ENCODE measurements at places on chromosomes 13 and 19.

DNA sequence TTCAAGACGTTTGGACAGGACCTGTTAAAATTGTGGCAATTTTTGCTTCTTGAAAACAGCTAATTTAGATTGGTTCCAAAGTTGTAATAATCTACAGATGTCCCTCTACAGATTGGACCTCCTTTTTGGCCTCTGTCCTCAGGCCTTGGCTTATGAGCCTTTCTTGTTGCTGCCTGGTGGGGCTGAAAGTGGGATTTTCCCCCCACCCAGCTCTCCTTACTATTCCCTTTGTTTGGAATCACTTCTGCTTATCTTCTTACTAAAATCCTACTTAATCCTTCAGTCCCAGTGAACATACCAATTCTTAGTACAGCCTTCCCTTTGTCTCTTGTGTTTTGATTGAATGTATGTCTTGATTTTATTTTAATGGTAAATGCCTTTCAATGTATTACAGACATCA is 63.5 kb upstream of the TEX29 start:
- DNase-seq, result no peak

DNA sequence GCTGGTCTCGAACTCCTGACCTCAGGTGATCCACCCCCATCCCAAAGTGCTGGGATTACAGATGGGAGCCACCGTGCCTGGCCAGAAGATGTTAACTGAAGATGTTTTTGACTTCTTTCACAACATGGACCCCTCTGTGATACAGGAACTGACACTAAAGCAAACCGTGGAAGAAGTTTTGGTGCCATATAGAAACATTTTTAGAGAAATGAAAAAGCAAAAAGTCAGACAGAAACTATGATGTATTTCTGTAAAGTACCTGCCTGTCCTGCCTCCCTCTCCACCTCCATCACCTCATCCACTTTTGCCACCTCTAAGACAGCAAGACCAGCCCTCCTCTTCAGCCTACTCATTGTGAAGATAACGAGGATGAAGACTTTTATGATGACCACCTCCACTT is 11.3 kb downstream of the FBXO27 start:
- no peak for DNase-seq

DNA sequence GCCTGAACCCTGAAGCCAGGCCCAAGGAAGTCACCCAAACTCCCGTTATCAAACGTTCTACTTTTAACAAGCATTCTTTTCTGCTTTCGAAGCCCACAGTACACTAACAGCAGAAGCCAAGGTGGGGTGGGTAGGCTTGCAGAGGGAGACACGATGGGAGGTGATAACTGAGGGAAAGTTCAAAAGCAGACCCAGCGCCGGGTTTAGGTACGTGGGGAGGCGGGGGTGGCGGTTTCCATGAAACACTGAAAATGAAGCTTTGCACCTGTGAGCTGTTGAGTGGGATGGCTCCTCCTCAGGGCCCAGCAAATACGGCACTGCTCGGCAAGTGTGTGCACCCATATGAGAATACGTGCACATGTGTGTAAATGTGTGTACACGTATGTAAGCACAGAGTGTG is 49.8 kb downstream of the KLF2 start:
- DNase-seq, result no peak

DNA sequence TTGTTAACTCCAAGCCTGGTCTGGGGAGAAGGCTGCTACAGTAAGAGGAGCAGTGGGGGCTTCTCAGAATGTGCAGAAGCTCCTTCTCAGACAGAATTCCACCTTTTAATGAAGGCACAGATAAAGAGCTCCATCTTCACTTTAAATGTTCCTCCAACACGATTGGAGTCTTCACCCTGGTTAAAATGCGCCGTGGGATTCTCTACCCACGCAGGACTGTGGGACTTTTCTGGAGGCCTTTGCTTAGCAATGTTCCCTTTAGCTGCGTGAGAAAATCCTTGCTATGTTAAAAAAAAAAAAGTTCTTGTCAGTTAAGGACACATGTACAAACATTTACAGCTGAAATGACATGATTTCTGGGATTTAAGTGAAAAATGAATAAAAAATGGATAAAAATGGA is 546.3 kb downstream of the MYO16 start:
- no peak for DNase-seq

DNA sequence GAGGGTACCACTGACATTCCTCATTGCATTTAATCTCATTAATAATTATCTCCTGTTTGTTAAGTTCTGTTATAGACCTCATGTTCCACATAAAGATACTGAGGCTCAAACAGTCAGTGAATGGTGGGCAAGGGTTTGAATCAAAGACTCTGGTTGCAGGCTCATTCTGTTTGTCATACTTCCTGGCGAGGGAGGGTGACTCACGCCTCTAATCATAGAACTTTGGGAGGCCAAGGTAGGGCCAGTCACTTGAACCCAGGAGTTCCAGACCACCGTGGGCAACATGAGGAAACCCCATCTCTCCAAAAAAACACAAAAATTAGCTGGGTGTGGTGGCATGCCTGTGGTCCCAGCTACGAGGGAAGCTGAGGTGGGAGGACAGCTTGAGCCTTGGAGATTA is 220.7 kb upstream of the MIR17HG start:
- DNase-seq, result no peak

DNA sequence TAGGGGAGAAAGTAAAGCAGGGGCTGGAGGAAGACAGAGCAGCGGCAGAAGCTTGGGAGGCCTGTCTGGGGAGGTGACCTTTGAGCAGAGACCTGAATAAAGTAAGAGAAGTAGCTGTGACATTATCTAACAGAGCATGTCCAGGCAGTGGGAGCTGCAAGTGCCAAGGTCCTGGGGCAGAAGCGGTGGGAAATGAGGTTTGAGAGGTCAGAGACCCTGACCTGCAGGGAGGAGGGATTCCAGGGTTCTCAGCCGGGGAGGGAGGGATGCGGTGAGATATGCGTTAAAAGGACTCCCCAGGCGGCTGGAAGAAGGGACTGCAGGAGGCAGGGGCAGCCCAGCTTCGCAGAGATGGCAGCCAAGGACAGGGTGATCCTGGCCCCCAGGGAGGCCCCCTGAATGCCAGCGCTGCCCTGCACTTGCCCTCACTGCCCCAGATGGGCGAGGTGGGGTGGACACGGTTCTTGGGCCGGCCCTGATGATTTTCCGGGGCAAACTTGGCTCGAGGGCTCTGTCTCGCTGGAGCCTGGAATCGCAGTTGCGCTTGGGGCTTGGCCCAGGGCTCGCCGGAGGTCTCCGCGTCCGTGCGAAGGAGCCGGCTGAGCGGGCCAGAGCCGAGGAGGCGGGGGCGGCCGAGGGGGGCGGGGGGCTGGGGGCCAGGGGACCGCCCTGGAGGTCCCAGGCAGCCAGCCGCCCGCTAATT is 3.2 kb downstream of the CRLF1 start:
- no peak for DNase-seq

DNA sequence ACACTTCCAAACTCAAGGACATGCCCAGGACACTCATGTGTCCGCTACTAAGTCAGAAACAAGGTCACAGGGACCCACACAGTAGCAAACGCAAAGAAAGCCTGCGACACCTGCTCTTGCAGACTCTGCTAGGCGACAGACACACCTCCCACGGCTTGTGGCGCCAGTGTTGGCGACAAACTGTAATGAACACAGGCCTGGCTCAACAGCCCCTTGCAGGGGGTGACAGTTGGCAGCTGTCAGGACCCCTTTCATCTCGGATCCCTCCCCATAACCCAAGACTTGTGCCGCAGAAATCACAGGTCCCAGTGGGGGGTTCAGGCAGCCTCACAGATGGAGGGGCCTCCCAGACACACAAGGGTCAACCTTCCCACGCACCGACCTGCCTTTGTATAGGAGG is 364 bp downstream of the CKM start:
- peak; percentile 71 for DNase-seq

DNA sequence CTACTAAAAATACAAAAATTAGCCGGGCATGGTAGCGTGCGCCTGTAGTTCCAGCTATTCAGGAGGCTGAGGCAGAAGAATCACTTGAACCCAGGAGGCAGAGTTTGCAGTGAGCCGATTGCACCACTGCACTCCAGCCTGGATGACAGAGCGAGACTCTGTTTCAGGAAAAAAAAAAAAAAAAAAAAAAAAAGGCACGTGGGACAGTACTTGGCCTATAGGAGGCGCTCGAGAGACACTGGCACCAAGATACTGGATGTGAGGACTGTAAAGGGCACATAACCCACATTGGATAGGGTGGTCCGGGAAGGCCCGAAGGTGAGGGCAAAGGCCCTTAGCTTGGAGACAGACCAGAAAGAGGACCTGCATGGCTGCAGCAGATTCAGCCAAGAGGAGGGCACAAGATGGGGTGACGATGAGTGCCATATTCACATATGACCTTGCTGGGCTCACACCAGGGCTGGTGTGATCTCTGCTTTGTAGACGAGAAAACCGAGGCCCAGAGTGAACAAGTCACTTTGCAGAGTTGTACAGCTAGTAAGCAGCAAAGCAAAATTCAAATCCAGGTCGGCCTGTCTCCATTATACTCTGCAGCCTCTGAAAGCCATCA is 89.4 kb downstream of the DPF1 start:
- peak; percentile 61 for DNase-seq

DNA sequence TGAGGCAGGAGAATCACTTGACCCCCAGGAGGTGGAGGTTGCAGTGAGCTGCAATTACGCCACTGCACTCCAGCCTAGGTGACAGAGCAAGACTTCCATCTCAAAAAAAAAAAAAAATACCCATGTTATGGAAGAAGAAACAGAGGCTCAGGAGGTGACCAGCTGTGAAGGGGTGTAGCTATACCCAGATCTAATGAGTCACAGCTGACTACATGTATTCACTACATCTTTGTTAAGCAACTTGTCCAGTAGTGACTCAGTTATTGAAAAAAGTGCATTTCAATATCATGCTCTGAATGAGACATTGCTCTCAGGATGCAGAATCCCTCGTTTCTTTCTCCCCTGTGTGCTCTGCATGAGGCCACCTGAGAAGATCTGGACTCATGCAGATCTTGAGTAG is 16.1 kb upstream of the SPART start:
- DNase-seq, result no peak

- DNase-seq, result no peak
Observed at GRCh38 chr19:6421075-6422014, 3.3 kb downstream of the KHSRP start.

DNA sequence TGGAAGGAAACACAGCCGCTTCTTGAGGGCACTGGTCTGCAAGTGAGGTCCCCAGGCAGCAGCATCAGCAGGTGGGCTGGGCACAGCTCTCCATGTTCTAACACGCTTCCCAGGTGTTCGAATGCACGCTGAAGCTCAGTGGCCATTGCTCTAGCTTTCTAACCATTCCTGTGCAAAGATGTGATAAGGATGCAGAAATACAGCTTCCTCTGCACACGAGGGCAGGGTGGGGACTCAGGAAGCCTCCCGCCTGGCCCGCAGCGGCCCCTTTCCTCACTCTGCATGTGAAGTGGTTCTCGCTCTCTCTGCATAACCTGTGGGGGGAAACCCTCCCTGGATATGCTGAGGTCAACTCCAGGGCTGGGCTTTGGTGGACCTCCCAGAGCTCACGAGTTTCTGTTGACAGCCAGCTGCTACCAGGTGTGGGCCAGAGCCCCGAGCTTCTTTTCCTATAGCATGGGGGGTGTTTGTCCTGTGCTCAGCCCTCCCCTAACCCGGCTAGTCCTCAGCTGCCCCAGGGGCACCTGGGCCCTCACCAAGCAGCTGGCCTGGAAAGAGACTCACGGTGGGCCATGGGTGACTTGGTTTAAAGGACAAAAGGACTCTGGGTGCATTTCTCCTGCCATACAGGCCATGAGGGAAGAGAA is 168.2 kb downstream of the TEX29 start:
- DNase-seq, result no peak

- DNase-seq, result no peak
Observed at GRCh38 chr13:29008296-29008695, 188.2 kb downstream of the MTUS2 start.

GRCh38 chr19:6287269-6287885 is 7.6 kb upstream of the MLLT1 start:
- DNase-seq, result no peak
